ENCODE measurements at places on chromosomes 6 and 20.

- DNase-seq, result no peak
Observed at GRCh38 chr6:148231572-148231971, 111.1 kb upstream of the SASH1 start.

GRCh38 chr20:12180107-12180661 is 262.5 kb downstream of the BTBD3 start:
- DNase-seq, result no peak

DNA sequence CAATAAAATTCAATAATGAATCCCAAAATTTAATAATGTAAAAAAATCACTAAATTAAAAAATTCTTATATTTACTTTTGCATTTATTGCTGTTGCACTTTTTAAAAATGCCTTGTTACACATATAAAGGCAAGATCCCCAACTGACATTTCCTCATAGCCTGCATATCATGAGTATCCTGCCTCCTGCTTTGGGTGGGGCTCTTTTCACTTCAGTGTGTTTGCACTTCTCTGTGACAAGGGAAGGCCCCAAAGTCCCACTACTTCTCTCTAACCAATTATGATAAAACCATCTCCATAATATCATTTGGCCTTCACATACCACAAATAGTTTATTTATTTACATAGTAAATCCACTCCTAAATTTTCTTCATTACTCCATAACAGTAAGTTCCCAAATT is 446.1 kb upstream of the MARCKS start:
- DNase-seq, result no peak

DNA sequence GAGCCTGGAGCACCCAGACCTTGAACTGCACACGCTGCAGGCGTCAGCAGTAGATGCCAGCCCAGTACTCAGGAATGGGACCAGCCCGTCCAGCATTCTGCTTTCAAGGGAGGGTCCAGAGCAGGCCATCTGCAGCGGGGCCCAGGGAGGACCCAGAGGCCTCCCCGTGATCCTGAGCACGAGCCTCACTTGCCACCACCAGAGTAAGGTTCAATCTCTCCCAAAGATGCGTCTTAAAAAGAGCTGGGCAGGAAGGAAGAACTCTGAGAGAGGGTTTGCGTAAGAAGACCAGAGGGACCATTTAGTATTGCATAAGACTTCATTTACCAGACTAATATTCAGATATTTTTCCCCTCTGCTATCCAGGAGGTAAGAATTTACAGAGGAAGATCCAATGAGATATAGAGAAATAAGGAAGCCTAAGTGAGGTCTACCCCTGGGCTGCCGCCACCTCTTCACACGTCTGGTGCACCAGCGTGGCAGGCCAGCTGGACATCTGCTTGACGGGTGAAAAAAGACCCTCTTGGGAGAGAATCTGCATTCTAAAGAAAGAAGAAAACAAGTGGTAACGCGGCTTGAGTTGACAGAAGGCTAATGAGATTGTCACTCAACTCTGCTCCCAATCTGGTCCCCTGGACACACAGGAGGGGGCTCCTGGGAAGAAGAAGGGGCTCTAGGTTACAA is 107.3 kb downstream of the PRND start:
- peak; percentile 89 for DNase-seq

GRCh38 chr6:16437984-16438383 is 199.6 kb downstream of the GMPR start:
- DNase-seq, result no peak

DNA sequence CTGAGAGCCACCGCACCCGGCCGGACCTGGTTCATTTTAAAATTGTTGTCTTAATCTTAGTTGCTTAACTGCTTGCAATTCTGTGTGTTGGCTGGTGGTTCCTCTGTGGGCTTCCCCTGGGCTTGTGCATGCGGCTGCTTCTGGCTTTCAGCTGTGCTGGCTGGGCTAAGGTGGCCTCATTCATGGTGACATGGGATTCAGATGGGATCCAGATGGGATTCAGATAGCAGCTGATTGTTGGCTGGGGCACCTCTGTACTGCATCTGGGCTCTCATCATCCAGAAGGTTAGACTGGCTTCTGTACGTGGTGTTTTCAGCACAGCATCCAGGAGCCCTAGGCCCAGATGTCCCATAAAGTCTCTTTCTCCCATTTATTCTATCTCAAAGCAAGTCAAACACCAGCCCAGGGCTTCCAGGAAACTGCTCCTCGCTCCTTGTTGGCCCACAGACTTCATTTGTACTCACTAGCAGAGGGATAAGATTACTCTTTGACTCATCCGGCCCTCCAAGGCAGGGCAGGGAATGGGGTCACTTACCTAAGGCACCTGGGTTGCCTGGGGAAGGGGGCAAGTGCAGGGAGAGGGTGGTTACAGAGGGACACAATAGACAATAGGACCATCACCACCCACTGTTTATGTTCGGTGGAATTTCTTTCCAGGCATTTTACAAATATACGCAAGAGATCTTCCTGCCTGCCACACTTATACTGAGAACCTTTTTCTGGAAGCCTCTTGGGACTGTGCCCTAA is 10.2 kb upstream of the PEDS1 start:
- no peak for DNase-seq

- DNase-seq, result no peak
Observed at GRCh38 chr6:14944593-14944992, 301.3 kb upstream of the JARID2 start.

- no peak for DNase-seq
Observed at GRCh38 chr20:15843777-15844176, 729.5 kb downstream of the KIF16B start.

GRCh38 chr6:144909753-144910285 is 624.7 kb downstream of the UTRN start:
- no peak for DNase-seq

DNA sequence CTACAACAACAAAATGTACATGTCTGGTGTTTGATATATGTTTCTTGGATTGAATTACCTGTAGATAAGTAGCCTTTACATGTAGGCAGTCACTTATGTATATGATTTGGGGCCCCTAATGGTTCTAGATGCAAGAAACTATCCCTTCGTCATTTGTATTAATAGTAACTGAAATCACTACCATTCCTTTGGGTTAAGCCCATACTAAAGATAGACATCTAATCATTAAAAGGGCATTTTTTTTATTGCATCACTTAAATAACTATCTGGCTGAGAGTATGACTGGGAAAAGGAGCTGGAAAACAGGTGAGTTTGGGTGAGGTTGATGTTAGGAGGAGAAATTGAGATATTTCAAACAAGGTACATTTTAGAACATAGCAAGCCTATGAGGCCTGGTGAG is 213.5 kb upstream of the PLN start:
- DNase-seq, result no peak

- no peak for DNase-seq
Observed at GRCh38 chr20:48723308-48724264, 104.2 kb downstream of the PREX1 start.

DNA sequence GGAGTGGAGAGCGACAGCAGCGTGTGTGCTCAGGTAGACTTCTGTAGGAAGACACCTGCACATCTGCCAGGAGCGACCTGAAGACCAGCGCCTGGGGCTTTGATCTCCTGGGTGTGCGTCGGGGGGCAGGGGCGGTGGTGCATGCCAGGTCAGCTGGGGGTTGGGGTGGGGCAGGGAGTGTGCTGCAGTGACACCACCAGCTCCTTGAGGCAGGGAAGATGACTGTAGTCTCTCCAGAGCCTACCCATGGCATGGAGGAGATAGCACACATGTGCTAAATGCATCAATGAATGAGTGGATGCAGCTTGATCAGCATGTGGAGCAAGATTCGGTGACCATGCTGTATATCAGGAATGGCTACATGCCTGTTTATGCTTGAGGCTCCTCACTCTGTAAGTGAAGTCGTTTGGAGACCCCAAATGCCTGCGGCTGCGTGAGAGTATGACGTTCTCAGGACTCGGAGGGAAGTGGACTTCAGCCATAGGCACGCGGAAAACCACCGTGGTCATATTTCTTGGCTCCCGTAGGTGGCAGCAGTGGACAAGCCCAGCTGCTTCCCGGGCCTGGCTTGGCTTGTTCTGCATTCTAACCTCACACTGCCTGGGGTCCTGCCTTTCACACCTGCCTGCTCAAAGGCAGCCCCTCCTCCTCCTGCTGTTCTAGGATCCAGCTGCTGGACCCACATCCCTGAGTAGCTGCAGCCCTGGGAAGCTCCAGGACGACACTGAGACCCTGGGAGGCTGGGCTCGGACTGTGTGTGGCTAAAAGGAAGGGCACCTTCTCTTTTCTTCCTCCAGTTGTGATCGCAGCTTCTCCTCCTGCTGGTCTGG is 39.4 kb upstream of the KCNK16 start:
- no peak for DNase-seq

GRCh38 chr20:18625907-18626655 is 38.2 kb downstream of the DTD1 start:
- no peak for DNase-seq

DNA sequence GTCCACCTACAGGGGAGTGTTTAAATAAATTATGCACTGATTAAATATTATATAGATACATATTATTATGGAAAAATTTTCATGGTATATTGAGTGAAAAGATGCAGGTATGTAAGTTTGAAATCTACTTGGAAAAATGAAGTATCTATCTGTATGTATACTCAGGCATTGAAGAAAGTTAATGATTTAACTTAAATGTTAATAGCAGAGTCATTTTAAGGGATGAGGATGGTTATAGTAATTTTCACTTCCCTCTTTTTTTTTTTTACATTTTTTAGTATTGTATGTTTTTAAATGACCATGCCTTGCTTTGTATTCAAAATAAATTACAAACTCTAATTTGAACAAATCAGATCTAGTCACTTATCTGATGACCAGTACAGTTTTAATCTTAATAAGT is 43.2 kb upstream of the NOTCH4 start:
- no peak for DNase-seq

GRCh38 chr6:29815118-29815750 is 12.4 kb upstream of the HLA-G start:
- peak; percentile 20 for DNase-seq

GRCh38 chr6:110523451-110524021 is 47.1 kb upstream of the SLC22A16 start:
- no peak for DNase-seq

All from vagina (tissue), 2 donors.